ENCODE measurements at places on chromosomes 2 and 18. TPM values are rescaled to one million over a fixed set of nuclear protein-coding genes. Genes with fewer than 3 reads are reported as not detected.

Gene FBLN7
- 2.5 TPM for total RNA-seq

- no peak for DNase-seq
Measured at GRCh38 chr2:200447139-200447855, 62.6 kb downstream of the KCTD18 start.

DNA sequence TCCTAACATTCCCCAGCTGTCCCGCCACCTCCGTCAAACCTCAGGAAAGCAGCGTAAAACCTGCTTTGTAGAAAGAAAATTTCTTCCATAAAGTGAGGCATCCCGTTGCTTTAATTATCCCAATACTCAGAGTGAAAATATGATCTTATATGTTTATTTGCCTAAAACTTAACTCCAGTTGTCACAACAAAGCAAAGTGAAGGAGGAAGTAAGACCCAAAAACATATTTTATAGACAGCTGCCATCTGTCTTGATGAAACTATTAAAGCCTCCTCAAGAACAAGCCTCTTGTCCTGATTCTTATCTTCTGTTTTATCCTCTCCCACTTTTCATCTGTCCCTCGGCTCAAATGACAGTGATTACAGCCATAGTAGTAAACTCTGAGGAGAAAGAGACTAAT lies 28.9 kb upstream of the LPIN2 start:
- no peak for DNase-seq

DNA sequence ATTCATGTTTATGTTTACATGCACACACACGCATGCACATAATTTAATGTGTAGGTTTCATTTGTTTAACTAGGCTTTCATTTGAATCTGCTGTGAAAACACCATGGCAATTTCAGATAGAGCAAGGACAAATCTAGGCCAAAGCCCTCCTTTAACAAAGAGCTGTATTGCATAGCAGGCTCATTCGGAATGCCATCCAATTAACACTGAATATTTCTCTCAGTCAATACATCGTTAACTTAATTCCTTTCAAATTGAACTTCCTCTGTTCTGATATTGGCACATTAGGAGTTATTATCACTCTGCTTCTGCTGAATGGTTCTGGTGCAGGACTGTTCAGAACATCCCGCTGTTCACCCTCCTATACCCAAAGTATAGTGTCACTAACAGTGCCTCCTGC lies 435.1 kb upstream of the CDH20 start:
- no peak for DNase-seq

- DNase-seq, result no peak
Measured at GRCh38 chr2:233360771-233361176, 6.5 kb downstream of the DGKD start.

DNA sequence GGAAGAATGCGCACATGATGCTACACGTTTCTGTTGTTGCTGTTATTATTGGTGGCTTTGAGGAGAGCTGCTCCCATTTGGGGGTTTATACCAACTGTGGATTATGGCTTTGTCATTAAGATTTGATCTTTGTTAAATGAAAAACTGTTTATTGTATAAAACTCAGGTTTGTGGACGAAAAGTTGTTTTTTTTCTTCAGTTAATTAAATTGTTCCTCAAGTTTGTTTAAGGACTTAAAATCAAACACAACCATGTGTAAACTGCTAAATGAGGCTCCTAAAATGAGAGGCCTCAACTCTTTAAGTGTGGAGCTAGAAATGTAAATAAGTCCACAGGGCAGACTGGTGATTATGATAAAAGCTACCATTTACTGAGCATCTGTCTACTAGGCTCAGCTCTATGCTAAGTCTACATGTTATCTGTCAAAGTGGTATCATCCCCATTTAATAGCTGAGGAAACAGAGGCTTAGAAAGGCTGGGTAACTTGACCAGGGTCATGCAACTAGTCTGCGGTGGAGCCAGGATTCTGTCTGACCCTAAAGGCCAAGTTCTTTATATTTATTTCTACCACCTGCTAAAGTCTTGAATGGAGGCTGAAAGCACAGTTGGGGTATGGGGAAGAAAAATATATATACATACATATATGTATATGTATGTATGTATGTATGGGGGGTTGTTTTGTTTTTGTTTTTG lies 4.1 kb downstream of the MYCN start:
- DNase-seq, result no peak

DNA sequence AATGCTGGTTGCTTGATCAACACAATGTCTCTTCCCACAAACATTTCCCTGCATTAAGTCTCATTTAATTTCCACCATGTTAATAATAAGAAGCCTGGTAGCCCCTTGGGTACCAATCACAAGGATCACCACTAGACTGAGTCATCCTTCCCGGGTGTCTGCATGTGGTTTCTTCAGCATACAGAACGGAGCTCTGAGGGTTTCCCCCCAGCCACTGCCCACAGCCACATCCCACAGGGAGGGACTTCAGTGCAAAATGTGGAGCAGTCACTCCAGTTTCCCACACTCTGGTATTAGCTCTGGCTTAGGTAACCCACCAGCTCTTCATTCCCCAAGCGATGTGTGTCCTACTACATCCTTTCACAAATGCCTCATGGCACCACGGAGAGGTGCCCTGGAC lies 42.7 kb upstream of the POLE4 start:
- peak; percentile 34 for DNase-seq

Gene CYB5A
- 4.4 TPM for total RNA-seq

Gene NGEF
- total RNA-seq, result not detected

DNA sequence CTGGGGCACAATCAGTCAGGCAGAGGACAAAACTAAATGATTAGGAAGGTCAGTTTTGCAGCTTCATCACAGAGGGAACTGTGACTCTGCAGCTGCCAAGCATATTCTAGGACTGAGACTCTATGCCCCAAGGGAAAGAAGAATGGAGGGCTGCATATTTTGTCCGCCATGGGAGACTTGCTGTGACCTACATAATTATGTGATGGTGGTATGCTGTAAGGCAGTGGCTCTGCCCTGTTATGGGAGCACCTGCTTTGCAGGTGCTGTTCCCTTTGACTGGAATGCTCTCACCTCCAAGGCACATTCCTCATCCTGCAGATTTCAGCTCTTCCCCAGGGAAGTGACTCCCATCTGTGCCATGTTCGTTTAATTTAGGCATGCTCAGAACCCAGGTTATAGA lies 261.9 kb upstream of the EPHA4 start:
- no peak for DNase-seq

- no peak for DNase-seq
Measured at GRCh38 chr18:28114472-28114871, 62.5 kb downstream of the CDH2 start.

Gene TMBIM1
- total RNA-seq, result 86.7 TPM

- no peak for DNase-seq
Measured at GRCh38 chr2:127118038-127118437, 11.1 kb upstream of the BIN1 start.

DNA sequence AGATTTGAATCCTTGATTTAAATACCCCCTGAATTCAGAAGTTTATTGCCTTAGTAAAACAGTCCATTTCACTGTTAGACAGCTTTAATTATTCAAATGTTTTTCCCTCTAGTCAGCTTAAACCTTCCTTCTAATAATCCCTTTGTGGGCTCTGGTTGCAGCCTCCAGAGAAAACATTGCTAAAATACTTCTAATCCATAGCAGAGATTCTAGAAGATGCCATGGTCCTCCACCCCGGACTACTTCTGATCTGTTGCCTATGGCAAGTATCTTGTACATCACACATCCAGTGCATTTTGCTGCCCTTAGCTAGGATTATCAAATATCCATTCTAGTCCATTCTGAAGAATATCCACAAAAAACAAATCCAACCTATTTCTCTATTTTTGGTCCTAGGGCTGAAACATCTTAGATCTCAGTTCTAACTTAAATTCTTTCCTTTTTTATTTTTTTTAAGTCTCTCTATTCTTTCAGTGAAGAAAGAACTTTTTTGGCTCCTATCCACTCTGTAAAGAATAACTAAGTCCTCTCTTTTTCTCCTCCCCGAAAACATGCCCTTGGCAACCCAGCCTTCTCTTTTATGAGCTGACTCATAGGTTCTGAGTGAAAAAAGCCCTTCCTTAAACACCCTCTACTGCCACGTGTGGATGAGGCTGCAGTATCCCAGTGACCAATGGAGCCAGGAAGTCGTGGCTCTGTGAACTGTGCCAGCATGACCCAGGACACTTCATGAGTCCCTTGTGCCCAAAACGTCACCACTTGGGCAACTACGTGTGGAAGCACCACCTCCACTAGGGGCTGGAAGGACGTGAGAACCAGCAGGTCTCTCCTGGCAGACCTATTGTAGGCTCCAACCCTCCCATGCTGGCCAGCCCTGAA lies 349.8 kb downstream of the TNS1 start:
- no peak for DNase-seq

DNA sequence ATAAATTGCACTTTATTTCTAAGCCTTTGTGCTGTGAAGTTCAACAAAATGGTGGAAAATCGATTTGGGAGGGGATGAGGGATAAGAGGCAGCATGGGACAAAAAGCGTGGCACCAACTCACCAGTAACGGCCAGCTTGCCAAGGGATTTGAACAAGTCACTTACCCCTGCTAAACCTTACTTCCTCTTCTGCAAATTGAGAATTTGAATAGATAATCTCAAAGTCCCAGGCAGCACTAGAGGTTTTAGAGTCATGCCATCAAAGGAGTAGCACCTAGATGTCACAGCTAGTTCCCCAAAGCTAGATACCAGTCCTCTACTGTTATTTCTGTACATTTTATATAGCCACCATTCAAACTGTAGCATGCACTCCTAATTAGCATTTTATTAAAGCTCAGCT lies 83.7 kb upstream of the VRK2 start:
- no peak for DNase-seq
